CD8-positive, alpha-beta memory T cell (primary cell): ENCODE measurements at places on chromosomes 16 and 17. TPM values are rescaled to one million over a fixed set of nuclear protein-coding genes. Genes with fewer than 3 reads are reported as not detected.

GRCh38 chr17:39772987-39773934 is 35.5 kb downstream of the GRB7 start:
- H3K27me3 ChIP-seq, result no peaks in the 10 kb centered on the region
- H3K27ac ChIP-seq, result peak overlapping the region; percentile 52
- DNase-seq, result no peak
- peak overlapping the region; percentile 26 for H3K4me3 ChIP-seq

SNAI3 gene
- polyA plus RNA-seq, result 13.5 TPM

DNA sequence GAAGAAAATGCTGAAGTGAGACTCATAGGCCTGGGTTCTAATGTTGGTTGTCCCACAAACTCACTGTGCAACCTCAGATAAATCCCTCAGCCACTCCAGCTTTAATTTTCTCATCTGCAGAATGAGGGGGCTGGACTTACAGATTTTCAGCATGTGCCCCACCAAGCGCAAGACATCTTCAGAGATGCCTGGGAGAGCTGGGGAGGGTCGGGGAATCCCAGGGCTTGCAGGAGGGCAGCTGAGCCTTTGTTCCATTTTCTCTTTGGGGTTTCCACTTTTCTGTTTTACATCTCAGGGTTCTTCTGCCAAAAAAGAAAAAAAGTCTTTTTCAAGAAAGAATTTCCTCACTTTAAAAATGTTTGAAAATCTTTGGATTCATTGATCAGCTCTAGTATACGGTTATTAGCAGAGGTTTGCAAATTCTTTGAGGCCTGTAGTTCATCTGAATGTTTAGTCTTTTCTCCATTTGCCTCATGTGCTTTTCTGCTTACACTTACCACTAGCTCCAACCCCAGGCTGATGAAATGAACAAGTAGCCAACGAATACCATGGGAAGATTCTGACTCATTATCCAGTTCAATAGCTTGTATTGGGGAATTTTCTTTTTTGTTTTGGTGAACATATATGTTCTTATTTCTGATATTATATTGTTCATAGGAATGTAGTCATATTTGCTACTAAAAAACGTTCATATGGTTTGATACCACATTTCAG is 56.4 kb downstream of the CHD9 start:
- H3K27me3 ChIP-seq, result no peaks in the 10 kb centered on the region
- DNase-seq, result no peak
- H3K27ac ChIP-seq, result no peak overlapping the region
- no peaks in the 10 kb centered on the region for H3K4me1 ChIP-seq
- no peak overlapping the region for H3K4me3 ChIP-seq
- H3K36me3 ChIP-seq, result no peaks in the 10 kb centered on the region

- H3K27ac ChIP-seq, result no peak overlapping the region
- H3K27me3 ChIP-seq, result no peaks in the 10 kb centered on the region
- H3K36me3 ChIP-seq, result no peaks in the 10 kb centered on the region
- peak overlapping the region; percentile 54 for H3K4me3 ChIP-seq
- H3K4me1 ChIP-seq, result peaks cover 68% of the 10 kb centered on the region
- no peak for DNase-seq
Observed at GRCh38 chr16:11669380-11670146, 1.3 kb downstream of the SNN start.

GRCh38 chr16:56057151-56057550 is 134.1 kb upstream of the GNAO1 start:
- no peaks in the 10 kb centered on the region for H3K4me1 ChIP-seq
- H3K36me3 ChIP-seq, result no peaks in the 10 kb centered on the region
- H3K27me3 ChIP-seq, result no peaks in the 10 kb centered on the region
- no peak for DNase-seq
- H3K4me3 ChIP-seq, result no peak overlapping the region
- no peak overlapping the region for H3K27ac ChIP-seq

GRCh38 chr16:22353191-22353919 is 21.1 kb downstream of the CDR2 start:
- no peak overlapping the region for H3K4me3 ChIP-seq
- H3K27ac ChIP-seq, result no peak overlapping the region
- peaks cover 9% of the 10 kb centered on the region for H3K36me3 ChIP-seq
- no peaks in the 10 kb centered on the region for H3K27me3 ChIP-seq
- H3K4me1 ChIP-seq, result peaks cover 53% of the 10 kb centered on the region
- no peak for DNase-seq

DNA sequence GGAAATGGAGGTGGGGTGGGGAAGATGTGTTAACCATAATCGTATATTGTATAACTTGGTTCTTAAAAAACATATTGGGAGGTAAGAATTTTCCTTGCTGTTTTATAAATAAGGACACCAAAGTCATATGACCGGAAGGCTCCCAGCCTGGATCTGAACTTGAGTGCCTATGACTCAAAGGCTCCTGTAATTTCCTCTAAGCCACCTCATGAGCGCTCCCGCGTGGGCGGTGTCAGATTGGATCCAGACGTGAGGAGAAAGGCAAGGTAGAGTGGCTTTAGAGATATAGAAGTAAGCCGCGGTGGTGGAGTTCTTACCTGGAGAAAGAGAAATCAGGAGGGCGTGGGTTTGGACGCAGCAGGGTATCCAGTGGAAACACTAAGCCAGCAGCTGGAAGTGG is 196.2 kb upstream of the NLRP1 start:
- H3K27ac ChIP-seq, result no peak overlapping the region
- DNase-seq, result no peak
- H3K36me3 ChIP-seq, result no peaks in the 10 kb centered on the region
- no peaks in the 10 kb centered on the region for H3K27me3 ChIP-seq
- H3K4me3 ChIP-seq, result no peak overlapping the region

CD68 gene
- 1.2 TPM for polyA plus RNA-seq

GRCh38 chr17:4810696-4811290 is 3.8 kb downstream of the PLD2 start:
- H3K36me3 ChIP-seq, result no peaks in the 10 kb centered on the region
- peaks cover 11% of the 10 kb centered on the region for H3K4me1 ChIP-seq
- no peak for DNase-seq
- no peaks in the 10 kb centered on the region for H3K27me3 ChIP-seq
- no peak overlapping the region for H3K27ac ChIP-seq

FLII gene
- 216 TPM for polyA plus RNA-seq

CD300E gene
- not detected for polyA plus RNA-seq

GRCh38 chr16:1723450-1724147 is 17.6 kb downstream of the MAPK8IP3 start:
- peaks cover 31% of the 10 kb centered on the region for H3K4me1 ChIP-seq
- no peak overlapping the region for H3K4me3 ChIP-seq
- no peaks in the 10 kb centered on the region for H3K27me3 ChIP-seq
- DNase-seq, result peak; percentile 30

DNA sequence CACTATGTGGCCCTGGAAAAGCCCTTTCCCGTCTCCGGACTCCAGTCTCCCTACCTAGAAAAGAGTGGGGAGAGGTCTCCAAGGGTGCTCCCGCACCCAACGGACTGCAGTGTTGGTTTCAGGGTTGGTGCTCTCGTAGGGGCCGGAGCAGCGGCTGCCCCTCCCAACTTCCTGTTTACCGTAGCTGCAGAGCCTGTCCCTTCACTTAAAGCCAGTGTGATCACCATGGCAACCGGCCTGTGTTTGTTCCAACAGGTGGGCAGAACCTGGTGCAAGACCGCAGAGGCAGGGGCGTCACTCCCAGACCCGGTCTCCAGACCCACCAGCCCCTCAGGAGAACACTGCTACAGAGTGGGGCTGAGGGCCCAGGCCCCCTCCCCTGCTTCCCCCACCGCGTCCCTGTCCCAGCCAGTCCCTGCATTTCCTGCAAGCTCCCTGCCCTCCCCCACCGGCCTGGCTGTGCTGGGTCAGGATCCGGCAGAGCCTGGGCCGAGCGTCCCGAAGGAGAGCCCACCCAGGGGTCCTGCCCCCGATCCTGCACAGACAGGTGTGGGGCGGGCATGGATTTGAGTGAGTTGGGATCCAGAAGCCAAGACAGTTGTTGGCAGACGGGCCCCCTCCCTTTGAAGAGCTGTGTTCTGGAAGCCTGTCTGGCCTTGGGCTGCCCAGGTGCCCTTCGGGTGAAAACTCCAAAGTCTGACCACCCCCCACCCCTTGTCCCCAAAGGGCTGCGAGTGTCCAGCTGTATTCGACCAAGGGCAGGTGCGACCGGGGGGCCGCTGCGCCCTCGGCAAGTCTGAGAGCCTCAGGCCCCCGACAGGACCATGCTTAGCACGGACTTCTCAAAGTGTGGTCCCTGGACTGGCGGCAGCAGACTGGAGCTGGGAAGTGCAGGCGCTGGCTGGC is 1.5 kb upstream of the BAIAP3 start:
- H3K27ac ChIP-seq, result peak overlapping the region; percentile 70
- peak overlapping the region; percentile 40 for H3K4me3 ChIP-seq
- H3K4me1 ChIP-seq, result peaks cover 27% of the 10 kb centered on the region
- DNase-seq, result peak; percentile 82
- H3K36me3 ChIP-seq, result no peaks in the 10 kb centered on the region

ARHGDIG gene
- polyA plus RNA-seq, result not detected

DNA sequence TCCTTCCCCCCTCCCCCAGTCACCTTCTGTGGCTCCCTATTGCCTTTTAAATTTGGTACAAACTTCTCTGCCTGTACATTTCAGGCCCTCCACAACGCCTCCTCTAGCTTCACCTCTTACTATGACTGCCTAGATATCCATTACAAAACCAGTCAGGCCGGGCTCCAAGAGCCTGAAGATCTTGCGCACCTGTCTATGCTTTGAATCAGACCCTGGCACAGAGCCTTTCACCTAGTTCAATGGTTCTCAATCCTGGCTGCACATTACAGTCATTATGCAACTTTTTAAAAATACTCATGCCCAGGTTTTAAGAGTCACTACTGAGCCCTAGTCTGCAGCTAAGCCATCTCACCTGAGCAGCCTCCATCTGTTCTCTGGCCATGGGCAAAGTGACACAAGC is 1.6 kb upstream of the GAS7 start:
- H3K4me3 ChIP-seq, result no peak overlapping the region
- H3K27ac ChIP-seq, result no peak overlapping the region
- H3K36me3 ChIP-seq, result no peaks in the 10 kb centered on the region
- peaks cover 9% of the 10 kb centered on the region for H3K27me3 ChIP-seq
- H3K4me1 ChIP-seq, result peaks cover 6% of the 10 kb centered on the region

ZNF629 gene
- 1.1 TPM for polyA plus RNA-seq

DYNLRB2 gene
- polyA plus RNA-seq, result 0.83 TPM

LGALS9B gene
- polyA plus RNA-seq, result not detected

GRCh38 chr17:44599298-44600175 is 42.3 kb downstream of the FZD2 start:
- no peaks in the 10 kb centered on the region for H3K27me3 ChIP-seq
- H3K36me3 ChIP-seq, result no peaks in the 10 kb centered on the region
- H3K27ac ChIP-seq, result no peak overlapping the region

CCT6B gene
- polyA plus RNA-seq, result 0.74 TPM

GRCh38 chr16:89561142-89561883 is 831 bp downstream of the RPL13 start:
- H3K27ac ChIP-seq, result peak overlapping the region; percentile 97
- H3K4me3 ChIP-seq, result peak overlapping the region; percentile 84
- H3K36me3 ChIP-seq, result peaks cover 39% of the 10 kb centered on the region

- H3K36me3 ChIP-seq, result no peaks in the 10 kb centered on the region
- no peak overlapping the region for H3K4me3 ChIP-seq
- H3K27ac ChIP-seq, result no peak overlapping the region
Observed at GRCh38 chr17:3978421-3979289, 14.4 kb upstream of the ATP2A3 start.

- H3K36me3 ChIP-seq, result peaks cover 8% of the 10 kb centered on the region
- no peaks in the 10 kb centered on the region for H3K27me3 ChIP-seq
- H3K4me1 ChIP-seq, result peaks cover 45% of the 10 kb centered on the region
- no peak for DNase-seq
- peak overlapping the region; percentile 26 for H3K27ac ChIP-seq
Observed at GRCh38 chr16:18803569-18804462, 2.5 kb upstream of the ARL6IP1 start.

DNA sequence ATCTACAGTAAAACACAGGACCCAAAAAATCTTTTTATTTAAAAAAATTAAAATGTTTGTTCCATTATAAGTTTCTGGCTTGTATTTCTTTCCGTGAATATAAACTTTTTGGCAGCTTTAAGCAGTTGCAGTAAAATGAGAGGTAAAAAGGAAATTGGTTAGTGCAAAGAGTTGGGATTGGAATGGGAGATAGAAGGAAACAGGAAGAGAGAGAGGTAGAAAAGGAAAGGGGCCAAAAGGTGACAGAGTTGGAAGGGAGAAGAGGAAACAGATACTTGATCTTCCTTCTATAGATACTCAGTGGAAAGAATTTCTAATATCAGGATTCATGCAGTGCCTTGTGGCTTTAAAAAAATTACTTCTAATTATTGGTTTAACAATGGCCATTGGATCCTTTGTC is 63.5 kb downstream of the NQO1 start:
- no peak for DNase-seq
- no peaks in the 10 kb centered on the region for H3K4me1 ChIP-seq
- H3K27me3 ChIP-seq, result no peaks in the 10 kb centered on the region
- H3K27ac ChIP-seq, result no peak overlapping the region
- H3K4me3 ChIP-seq, result no peak overlapping the region
- peaks cover 5% of the 10 kb centered on the region for H3K36me3 ChIP-seq

EPOP gene
- polyA plus RNA-seq, result 0.10 TPM

MYL11 gene
- polyA plus RNA-seq, result 4.6 TPM

- no peak overlapping the region for H3K27ac ChIP-seq
- H3K27me3 ChIP-seq, result no peaks in the 10 kb centered on the region
- DNase-seq, result no peak
- H3K4me3 ChIP-seq, result no peak overlapping the region
- H3K36me3 ChIP-seq, result no peaks in the 10 kb centered on the region
- H3K4me1 ChIP-seq, result no peaks in the 10 kb centered on the region
Observed at GRCh38 chr16:77905374-77905920, 116.9 kb upstream of the CLEC3A start.

- H3K36me3 ChIP-seq, result no peaks in the 10 kb centered on the region
- peaks cover 5% of the 10 kb centered on the region for H3K4me1 ChIP-seq
- H3K27ac ChIP-seq, result no peak overlapping the region
- DNase-seq, result no peak
- peak overlapping the region; percentile 80 for H3K4me3 ChIP-seq
Observed at GRCh38 chr17:31007695-31008373, 37.0 kb downstream of the RNF135 start.

GRCh38 chr17:77451894-77452852 is 311.4 kb downstream of the SEC14L1 start:
- H3K27me3 ChIP-seq, result no peaks in the 10 kb centered on the region
- H3K36me3 ChIP-seq, result peaks cover 10% of the 10 kb centered on the region
- peaks cover 57% of the 10 kb centered on the region for H3K4me1 ChIP-seq
- peak overlapping the region; percentile 77 for H3K27ac ChIP-seq
- peak overlapping the region; percentile 95 for H3K4me3 ChIP-seq
- no peak for DNase-seq

GRCh38 chr16:88691129-88691813 is 5.0 kb upstream of the SNAI3 start:
- no peak overlapping the region for H3K27ac ChIP-seq
- no peak for DNase-seq
- no peak overlapping the region for H3K4me3 ChIP-seq

CHST4 gene
- polyA plus RNA-seq, result not detected

- no peak for DNase-seq
- H3K4me3 ChIP-seq, result no peak overlapping the region
- no peaks in the 10 kb centered on the region for H3K27me3 ChIP-seq
- no peak overlapping the region for H3K27ac ChIP-seq
- peaks cover 16% of the 10 kb centered on the region for H3K4me1 ChIP-seq
- no peaks in the 10 kb centered on the region for H3K36me3 ChIP-seq
Observed at GRCh38 chr17:44777394-44778348, 18.9 kb downstream of the ADAM11 start.

GRCh38 chr16:50491516-50491915 is 56.7 kb upstream of the NKD1 start:
- no peaks in the 10 kb centered on the region for H3K4me1 ChIP-seq
- no peak overlapping the region for H3K4me3 ChIP-seq
- H3K27ac ChIP-seq, result no peak overlapping the region
- H3K27me3 ChIP-seq, result no peaks in the 10 kb centered on the region
